ENCODE measurements at places on chromosomes 5 and 9.

DNA sequence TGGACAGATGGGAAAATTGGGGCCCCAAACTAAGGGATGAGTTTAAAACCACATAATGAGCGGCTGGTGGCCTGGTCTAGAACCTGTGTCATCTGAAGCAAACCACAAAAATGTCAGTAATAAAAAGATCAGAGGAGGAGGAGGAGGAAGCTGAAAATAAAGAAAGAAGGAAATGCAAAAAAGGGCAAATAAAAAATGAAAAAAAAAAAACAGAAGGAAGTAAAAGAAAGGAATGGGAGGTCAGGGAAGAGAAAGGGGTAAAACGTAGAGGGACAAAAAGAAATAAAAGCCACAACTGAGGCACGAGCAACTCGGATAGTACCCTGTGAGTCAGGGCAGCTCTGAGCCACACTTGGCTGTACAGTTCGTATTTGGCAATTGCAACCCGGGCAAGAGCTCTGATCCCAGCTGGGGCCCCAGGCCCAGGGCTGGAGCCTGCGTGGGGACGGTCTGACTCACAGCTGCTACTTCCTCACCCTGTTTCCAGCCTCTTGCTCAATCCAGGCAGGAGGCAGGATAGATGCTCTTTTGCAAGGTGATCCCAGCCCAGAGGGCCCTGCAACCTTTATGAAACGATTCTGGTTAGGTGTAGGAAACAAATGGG is 137.9 kb upstream of the TRIM32 start:
- H3K27ac ChIP-seq: no peak overlapping the region
- no peaks in the 10 kb centered on the region for H3K36me3 ChIP-seq
- H3K4me1 ChIP-seq: no peaks in the 10 kb centered on the region
- DNase-seq: no peak
- no peak overlapping the region for H3K4me3 ChIP-seq

GRCh38 chr9:19148187-19148586 is 20.9 kb upstream of the PLIN2 start:
- H3K27me3 ChIP-seq: no peaks in the 10 kb centered on the region
- no peak overlapping the region for H3K4me3 ChIP-seq
- H3K36me3 ChIP-seq: no peaks in the 10 kb centered on the region
- no peaks in the 10 kb centered on the region for H3K4me1 ChIP-seq

DNA sequence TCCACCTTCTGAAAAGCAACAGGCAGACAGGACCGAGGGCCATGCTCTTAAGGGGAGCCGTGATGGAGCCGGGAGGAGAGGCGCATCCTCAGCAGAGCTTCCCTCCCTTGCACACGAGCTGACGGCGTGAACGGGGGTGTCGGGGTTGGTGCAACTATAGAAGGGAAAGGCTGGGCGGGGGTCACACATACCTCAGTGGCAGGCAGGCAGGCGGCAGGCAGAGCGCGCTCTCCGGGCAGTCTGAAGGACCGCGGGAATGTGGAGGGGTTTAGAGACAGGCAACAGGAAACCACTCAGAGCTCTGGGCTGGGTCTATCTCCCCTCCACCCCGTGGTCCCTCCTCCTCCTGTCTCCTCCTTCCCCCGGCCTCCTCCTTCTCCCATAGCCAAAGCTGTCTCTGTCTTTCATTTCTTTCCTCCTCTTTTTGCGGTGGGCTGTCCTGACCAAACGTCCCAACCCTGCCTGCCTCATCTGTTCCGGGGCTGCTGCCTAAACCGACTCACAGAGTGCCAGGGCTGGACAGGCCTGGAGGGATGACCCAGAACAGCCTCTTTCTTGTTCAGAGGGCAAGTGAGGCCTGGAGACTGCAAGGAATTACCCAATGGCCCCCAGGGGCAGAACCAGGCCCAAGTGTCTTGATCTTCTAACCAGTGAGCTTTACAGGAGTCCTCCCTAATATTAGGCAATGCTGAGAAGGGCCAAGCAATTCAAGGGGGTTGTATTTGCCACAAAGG is at the start of gene SPARC:
Gene SPARC (minus strand): TSS at position 242 of the 734 bp plus-strand sequence. CDS start 10,727 bp downstream, outside the sequence.
- DNase-seq: no peak
- H3K27ac ChIP-seq: no peak within 1 kb of the TSS
- no peak within 1 kb of the TSS for H3K4me3 ChIP-seq
- no peaks in the 10 kb centered on the region for H3K36me3 ChIP-seq

DNA sequence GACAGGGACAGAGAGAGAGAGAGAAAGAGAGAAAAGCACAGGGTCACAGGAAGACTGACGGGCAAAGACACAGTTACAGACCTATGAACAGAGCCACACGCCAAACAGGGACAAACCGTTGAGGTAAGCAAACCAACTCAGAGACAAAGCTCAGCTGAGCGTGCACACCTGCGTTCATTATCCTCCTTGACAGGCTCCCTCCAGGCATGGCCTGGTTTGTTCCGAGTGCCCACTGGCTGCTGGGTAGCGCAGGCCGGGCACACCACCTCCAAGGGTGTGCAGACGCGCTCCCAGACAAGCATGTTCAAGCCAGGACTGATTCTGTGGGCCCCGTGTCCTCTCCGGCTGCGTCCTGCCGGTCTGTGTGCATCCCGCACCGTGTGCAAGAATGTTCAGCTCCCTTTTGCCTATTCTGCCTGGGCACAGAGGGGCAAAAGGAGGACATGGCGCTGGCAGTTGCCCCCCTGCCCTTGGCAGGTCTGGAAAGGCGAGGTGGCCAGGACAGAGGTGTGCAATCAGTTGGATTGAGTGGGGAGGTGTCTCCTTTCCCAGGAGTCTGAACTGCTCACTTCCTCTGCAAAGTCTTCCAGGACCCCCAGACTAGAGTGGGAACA is 467 bp upstream of the SMIM32 start:
- H3K27ac ChIP-seq: no peak overlapping the region
- peaks cover 16% of the 10 kb centered on the region for H3K27me3 ChIP-seq
- no peaks in the 10 kb centered on the region for H3K4me1 ChIP-seq
- H3K4me3 ChIP-seq: no peak overlapping the region
- H3K36me3 ChIP-seq: no peaks in the 10 kb centered on the region
- no peak for DNase-seq

GRCh38 chr5:155252025-155252424 is 238.5 kb downstream of the KIF4B start:
- H3K27me3 ChIP-seq: no peaks in the 10 kb centered on the region
- no peak for DNase-seq
- no peaks in the 10 kb centered on the region for H3K4me1 ChIP-seq
- H3K36me3 ChIP-seq: no peaks in the 10 kb centered on the region

DNA sequence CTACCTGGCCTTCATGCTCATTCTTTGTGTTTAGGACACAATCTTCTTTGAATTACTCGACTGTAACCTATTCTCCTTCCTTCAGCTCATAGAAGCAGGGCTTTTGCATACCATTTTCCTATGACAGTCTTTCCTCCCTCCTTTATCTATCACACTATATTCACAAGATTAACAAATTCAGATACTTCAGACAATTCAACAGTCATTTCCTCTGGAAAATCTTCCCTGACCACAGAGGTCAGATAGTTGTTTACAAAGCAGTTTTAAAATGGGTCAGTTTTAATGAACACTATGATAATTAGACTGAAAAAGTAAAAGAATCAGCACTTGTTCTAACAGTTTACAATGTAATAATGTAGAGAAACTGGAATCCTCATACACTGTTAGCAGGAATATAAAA is 4.3 kb downstream of the CAAP1 start:
- H3K4me1 ChIP-seq: peaks cover 21% of the 10 kb centered on the region
- peaks cover 15% of the 10 kb centered on the region for H3K36me3 ChIP-seq
- no peak overlapping the region for H3K27ac ChIP-seq
- H3K27me3 ChIP-seq: no peaks in the 10 kb centered on the region
- no peak for DNase-seq
- no peak overlapping the region for H3K4me3 ChIP-seq

DNA sequence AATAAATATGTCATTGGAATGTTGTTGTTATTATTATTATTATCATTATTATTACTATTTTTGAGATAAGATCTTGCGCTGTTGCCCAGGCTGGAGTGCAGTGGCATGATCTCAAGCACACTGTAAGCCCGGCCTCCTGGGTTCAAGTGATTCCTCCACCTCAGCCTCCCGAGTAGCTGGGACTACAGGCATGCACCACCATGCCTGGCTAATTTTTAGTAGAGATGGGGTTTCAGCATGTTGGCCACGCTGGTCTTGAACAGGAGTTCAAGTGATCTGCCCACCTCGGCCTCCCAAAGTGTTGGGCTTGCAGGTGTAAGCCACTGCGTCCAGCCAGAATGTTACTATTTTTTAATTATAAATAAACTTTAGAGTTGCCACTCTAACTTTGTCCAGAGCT is 14.4 kb downstream of the ZNF462 start:
- no peaks in the 10 kb centered on the region for H3K36me3 ChIP-seq
- DNase-seq: no peak
- no peak overlapping the region for H3K4me3 ChIP-seq
- no peak overlapping the region for H3K27ac ChIP-seq
- no peaks in the 10 kb centered on the region for H3K4me1 ChIP-seq
- no peaks in the 10 kb centered on the region for H3K27me3 ChIP-seq

DNA sequence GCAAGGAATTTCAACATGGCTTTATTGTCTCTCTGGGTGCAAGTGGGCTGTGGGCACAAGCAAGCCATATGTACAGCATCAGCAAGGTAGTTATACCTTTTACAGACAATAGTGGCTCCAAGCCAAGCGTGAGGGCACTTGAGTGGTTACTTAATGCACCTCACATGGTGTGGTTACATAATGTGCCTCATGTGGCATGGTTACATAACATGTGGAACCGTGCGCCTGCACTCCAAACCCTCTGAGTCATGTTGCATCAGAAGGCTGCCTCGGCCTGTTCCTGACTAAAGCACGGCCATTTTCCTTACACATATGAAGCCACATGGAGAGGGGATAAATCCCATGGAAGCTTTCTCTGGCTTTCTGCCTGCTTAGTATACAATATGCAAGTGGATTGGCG is 150.9 kb downstream of the OSTF1 start:
- no peak overlapping the region for H3K27ac ChIP-seq
- DNase-seq: no peak
- H3K36me3 ChIP-seq: no peaks in the 10 kb centered on the region

GRCh38 chr9:125965477-125965876 is 218.3 kb downstream of the PBX3 start:
- H3K27me3 ChIP-seq: no peaks in the 10 kb centered on the region

- H3K4me3 ChIP-seq: no peak overlapping the region
- no peak overlapping the region for H3K27ac ChIP-seq
- peaks cover 6% of the 10 kb centered on the region for H3K27me3 ChIP-seq
- DNase-seq: no peak
- H3K4me1 ChIP-seq: no peaks in the 10 kb centered on the region
- no peaks in the 10 kb centered on the region for H3K36me3 ChIP-seq
Measured at GRCh38 chr9:83056174-83056573, 6.8 kb downstream of the RASEF start.

DNA sequence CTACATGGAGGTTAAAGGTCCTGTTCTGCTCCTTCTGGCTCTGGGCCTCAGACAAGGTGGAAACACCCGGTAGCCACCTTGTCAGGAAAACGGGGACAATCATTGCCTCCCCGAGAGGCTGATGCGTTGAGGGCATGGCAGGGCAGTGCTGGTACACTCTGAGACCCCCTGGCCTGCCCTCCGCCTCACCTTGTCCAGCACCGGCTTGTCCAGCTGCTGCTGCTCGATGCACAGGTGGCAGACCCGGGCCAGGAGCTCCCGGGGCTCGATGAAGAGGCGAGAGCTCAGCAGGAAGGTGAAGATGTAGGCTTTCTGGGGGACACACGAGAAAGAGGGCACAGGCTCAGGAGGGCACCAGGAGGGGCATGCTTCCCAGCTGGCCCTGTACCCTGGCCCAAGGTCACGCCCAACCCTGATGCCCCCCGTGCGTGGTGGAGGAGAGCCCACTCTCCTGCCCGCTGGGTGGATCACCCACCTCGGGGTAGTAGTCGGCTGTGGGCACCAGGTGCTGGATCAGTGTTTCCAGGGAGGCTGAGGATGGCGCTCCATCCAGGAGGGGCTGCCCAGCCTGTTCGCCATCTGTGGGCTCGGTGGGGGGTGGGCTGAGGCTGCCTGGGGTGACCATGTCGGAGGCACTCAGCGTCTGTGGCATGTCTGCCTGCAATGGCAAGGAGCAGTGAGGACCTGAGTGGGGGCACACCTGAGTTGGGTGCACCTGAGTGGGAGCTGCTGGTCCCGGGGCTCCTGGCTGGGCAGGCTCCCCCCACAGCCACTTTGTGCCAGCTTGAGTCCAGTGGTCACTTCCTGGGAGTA is 66.0 kb upstream of the RNF130 start:
- no peaks in the 10 kb centered on the region for H3K27me3 ChIP-seq
- H3K36me3 ChIP-seq: no peaks in the 10 kb centered on the region

DNA sequence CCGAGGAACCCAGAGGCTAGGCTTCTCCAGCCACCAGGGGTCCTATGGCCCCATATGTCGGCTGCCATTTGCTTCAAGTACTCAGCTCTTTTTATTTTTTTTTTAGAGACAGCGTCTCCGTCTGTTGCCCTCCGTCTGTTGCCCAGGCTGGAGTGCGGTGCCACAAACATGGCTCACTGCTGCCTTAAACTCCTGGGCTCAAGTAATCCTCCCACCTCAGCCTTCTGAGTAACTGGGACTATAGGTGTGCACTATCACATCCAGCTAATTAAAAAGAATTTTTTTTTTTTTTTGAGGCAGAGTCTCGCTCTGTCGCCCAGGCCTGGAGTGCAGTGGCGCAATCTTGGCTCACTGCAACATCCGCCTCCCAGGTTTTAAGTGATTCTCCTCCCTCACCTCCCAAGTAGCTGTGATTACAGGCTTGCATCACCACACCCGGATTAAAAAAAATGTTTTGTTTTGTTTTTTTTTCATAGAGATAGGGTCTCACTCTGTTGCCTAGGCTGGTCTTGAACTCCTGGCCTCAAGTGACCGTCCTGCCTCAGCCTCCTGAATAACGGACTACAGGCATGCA is 8.9 kb downstream of the CERCAM start:
- H3K27me3 ChIP-seq: no peaks in the 10 kb centered on the region
- no peaks in the 10 kb centered on the region for H3K36me3 ChIP-seq
- H3K4me3 ChIP-seq: no peak overlapping the region

DNA sequence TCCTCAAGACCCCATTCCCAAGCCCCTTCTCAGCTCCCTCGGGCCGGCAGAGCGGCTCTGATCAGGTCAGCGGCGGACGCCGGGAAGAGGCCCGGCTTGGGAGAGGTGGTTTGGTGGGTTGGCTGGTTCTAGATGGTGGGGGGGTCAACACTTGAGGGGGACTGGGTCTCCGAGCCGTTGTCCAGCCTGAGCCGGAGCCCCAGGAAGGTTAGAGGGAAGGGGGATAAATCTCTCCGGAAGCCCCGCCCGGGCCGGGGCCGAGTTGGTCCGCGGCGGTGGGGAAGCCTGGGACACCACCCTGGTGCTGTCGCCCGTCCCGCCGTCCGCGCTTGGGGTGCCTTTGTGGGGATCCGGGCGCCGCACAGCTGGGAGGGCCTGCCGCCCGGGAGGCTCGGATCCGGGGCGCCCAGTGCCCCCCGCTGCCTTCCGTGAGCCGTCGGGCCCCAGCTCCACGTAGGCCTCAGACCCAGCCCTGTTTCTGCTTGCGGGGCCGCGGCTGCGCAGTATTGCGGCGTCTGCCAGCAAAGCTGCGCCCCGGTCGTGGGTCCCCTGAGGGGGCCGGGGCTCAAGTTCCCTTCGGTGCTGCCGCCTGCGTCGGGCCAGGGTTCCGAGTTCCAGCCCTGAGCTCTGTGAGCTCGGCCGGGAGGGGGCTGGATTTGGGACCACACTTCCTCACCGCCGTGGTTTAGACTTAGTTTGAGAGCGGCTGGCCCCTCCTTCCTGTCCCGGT is 542 bp upstream of the TRIM52 start:
- peaks cover 43% of the 10 kb centered on the region for H3K4me1 ChIP-seq
- DNase-seq: peak; percentile 86
- H3K27ac ChIP-seq: peak overlapping the region; percentile 98
- H3K27me3 ChIP-seq: no peaks in the 10 kb centered on the region
- H3K4me3 ChIP-seq: peak overlapping the region; percentile 85
